ENCODE measurements at places on chromosomes 3 and 15.

DNA sequence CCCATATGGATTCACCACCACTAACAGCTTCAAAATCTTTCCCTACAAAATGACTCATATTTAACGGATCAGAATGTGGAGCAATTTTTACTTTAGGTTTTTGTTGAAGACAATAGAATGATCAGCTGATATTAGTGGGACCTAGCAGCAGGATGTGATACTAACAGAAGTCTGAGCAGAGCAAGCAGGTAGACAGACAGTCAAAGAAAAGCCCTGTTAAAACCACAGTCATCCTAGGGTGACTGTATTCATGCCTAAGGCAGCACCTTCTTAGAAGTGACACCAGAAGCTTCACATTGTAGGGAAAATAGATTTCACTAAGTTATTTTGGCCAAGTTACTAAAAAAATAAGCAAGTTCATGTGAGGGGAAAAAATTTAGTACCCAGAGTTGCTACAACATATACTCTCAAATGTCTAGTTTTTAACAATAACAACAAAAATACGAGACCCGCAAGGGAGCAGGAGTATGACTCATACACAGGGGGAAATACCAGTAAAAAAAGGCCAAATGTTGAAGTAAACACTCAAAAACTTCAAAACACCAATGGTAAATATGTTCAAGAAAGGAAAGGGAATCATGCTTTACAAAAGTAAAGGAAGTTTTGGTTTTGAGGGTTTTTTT is 590.9 kb downstream of the EPHA3 start:
- DNase-seq = no peak

DNA sequence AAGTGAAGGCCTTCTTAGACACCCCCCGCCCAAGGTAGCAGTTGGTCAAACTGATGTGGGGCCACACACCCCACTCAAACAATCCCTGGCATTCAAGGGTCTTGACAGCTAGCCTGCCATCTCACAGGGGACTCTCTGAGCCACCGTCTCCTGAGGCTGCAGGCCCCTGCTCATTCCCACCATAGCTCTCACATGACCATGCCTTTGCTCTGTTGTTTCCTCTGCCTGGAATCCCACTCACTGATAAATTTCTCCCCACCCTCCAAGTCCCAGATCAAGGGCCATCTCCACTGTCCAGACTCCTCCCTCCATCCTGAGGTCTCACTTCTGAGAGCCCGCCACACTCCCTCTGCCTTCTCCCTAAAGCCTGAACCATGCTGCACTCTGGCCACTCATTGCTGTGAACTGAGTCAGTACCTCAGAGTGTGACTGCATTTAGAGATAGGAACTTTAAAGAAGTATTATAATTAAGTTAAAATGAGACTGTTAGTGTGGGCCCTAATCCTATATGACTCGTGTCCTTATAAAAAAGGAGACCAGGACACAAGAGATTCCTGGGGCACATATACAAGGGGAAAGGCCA is 10.0 kb downstream of the WNT7A start:
- no peak for DNase-seq

- DNase-seq = no peak
These were observed 41.9 kb upstream of the TEX55 start for GRCh38 chr3:119104031-119104430.

DNA sequence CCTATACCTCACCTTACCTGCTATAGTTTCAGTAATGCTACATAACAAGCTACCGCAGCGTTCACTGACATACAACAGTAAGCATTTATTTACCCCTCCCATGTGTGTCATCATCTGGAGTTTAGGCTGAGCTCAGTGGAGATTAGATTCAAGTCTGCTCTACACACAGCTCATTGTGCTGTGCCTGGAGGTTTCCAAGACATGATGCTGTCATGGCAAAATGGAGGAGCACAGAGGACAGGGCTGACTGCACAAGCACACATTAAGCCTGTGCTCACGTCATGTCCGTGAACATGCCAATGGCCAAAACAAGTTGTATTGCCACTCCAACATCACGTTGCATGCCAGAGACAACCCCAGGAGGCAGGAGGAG is 333.8 kb upstream of the TRIM42 start:
- DNase-seq = no peak

- DNase-seq = no peak
These were observed 5.0 kb downstream of the EAF2 start for GRCh38 chr3:121839962-121840361.

DNA sequence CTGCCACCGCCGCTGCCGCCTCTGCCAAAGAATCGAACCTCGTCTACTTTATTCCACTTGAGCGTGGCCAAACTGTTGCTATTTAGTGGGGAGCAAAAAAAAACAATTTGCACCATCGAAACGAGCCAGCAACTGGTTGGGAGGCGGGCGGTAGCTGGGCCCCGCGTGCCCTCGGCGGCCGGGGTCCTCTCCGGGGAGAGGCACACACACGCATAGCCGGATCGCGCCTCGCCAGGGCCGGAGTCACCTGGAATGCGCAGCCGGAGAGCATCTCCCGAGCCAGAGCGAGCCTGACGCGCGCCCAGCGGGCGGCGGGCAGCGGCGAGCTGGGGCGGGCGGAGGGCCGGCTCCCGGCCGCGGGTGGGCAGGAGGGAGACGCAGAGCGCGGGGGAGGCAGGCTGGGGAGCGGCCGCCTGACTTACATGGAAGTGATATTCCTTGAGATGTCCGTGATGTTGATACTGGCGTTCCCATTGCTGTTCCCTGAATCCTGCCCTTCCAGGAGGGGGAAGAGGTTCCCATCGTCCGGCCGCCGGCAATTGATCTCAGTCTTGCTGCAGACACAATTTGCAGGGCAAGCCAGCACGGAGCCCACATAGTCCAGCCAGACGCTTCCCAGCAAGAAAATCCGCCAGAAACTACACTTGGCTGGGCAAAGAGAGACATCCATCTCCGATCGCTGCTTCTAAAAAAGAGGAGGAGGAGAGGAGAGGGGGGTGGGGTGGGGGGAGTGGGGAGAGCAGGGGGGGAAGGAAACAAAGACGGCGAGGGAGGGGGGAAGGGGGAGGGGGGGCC is 858 bp downstream of the NTRK3 start:
- peak; percentile 65 for DNase-seq

- DNase-seq = no peak
These were observed 99.2 kb upstream of the LRRN1 start for GRCh38 chr3:3699816-3700633.

Data from D341Med (cell line).